Daoy (cell line): ENCODE measurements at places on chromosomes 16 and 17.

- peak; percentile 91 for DNase-seq
These were observed 982 bp upstream of the NEURL4 start for GRCh38 chr17:7329997-7330637.

DNA sequence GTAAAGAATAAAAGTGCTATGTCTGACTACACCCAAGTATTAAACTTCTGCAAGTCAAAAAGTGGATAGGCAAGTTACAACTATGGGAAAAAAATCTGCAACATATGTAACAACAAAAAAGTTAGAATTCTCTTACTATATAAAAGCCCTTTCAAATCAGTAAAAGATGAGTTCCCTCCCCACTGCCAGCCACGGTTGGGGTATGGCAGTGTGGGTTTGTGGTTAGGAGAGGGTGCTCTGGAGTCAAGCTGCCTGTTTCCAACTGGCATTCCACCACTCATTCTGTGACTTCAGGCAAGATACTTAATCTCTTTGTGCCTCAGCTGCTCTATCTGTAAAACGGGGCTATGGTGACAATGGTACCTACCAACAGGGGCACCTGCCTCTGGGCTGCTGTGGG, 26.6 kb upstream of the MFSD6L start:
- DNase-seq = no peak

- DNase-seq = peak; percentile 24
These were observed 114.8 kb upstream of the NOL11 start for GRCh38 chr17:67602974-67603373.

- DNase-seq = no peak
These were observed 309.4 kb upstream of the XYLT1 start for GRCh38 chr16:17780181-17780580.

DNA sequence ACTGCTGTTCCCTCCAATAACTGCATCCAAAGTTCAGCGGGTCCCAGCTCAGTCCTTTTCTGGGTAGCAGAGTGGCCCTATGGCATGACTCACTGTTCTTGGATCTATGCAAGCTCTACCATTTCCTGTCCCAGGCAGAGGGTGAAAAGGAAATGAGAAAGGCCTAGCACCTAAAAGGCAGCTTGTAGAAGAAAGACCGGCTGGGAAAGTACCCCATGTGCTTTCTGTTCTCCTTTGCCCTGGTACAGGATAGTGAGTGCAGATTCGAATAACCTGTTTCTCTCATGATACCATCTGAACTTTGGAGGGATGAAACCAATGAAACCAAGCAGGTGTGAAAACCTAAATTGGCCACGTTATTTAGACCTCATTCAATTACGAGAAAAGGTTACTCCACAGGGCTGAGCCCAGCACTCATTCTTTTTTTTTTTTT, 12.7 kb upstream of the HASPIN start:
- DNase-seq = peak; percentile 74

DNA sequence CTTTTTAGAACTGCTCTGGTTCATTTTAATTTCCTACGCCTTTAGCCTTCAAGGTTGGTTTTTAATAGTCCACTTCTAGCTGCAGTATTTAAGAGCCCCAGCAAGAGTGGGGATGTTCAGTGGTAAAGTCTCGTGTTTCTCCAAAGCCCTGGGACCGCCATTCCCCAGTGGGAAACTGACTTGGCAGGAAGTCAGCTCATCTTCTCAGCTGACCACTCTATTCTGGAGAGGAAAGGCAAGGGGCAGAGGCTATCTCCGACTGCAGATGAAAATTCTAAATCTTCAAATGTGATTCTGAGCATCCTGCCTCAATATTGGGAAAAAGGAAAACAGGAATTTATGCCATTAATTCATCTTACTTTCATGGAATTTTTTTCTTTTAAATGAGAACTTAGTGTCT, 35.5 kb downstream of the HS3ST3B1 start:
- DNase-seq = no peak

GRCh38 chr17:48055531-48056245, 7.5 kb downstream of the NFE2L1 start:
- DNase-seq = peak; percentile 69

GRCh38 chr17:36017799-36018198, at the start of gene CCL23:
Gene CCL23 (minus strand): TSS chr17:36017972. CDS start chr17:36017897, 75 bp downstream.
- DNase-seq = no peak

- no peak for DNase-seq
These were observed 38.0 kb downstream of the PRMT7 start for GRCh38 chr16:68348639-68349445.

DNA sequence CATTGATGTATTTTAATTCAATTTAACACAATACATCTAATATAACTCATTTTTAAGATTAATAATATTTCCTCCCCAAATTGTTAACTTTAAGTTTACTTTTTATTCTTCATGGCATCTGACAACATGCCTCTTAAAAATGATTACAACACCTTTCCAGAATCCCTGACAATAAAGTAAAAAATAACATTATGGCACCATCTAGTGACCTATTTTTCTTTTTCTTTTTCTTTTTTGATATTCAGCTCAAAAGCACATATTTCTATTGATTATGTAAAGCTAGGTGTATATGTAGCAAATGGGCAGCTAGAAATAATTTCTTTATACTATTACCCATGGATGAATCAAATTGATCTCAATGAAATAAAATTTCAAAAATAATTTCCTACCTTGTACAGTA, 834.3 kb upstream of the CDH8 start:
- no peak for DNase-seq

DNA sequence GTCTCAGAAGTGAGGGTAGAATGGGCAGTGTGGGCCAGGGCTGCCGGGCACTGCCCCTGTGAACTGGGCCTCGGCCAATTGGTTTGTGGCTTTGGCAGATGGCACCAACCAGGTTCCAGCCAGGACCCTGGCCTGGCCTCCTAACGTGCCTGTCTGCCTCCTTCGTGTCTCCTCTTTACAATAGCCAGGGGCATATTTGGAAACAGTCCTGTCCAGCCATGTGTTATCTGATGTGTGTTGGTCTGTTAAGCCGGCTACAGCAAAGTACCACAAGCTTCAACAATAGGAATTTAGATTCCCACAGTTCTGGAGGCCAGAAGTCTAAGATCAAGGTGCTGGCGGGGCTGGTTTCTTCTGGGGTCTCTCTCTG, 14.6 kb downstream of the CRISPLD2 start:
- DNase-seq = no peak

- peak; percentile 25 for DNase-seq
These were observed 66.1 kb downstream of the SMG6 start for GRCh38 chr17:2237521-2237921.

DNA sequence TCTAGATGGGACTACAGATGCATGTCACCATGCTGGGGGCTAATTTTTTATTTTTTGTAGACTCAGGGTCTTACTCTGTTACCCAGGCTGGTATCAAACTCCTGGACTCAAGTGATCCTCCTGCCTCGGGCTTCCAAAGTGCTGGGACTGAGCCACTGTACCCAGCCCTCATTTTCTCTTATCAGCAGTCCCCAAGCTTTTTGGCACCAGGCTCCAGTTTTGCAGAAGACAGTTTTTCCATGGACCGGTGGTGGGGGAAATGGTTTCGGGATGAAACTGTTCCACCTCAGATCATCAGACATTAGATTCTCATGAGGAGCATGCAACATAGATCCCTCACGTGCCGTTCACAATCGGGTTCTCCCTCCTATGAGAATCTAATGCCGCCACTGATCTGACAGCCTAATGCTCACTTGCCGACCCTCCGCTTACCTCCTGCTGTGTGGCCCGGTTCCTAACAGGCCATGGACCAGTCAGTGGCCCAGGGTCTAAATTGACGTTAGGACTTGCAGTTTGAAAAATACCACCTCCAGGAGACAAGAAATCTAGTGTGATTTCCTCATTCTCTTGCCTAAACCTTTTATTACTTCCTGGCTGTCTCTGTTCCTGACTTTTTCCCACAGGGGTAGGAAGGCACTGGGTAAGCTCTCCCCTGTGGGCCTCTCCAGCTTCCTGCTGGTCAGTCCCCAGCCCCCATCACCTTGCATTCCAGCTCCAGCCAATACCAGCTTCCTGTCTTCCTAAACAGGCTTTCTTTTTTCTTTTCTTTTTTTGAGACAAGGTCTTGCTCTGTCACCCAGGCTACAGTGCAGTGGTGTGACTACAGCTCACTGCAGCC, 9.3 kb upstream of the CNP start:
- DNase-seq = peak; percentile 49
